ENCODE measurements at places on chromosomes 12 and 14. TPM values are rescaled to one million over a fixed set of nuclear protein-coding genes. Genes with fewer than 3 reads are reported as not detected.

Gene ZBTB42
- 3.4 TPM for total RNA-seq

GRCh38 chr14:24965934-24966578 is 83.9 kb downstream of the STXBP6 start:
- H3K4me3 ChIP-seq, result no peak overlapping the region
- H3K36me3 ChIP-seq, result no peaks in the 10 kb centered on the region
- no peak overlapping the region for H3K27ac ChIP-seq
- H3K4me1 ChIP-seq, result no peaks in the 10 kb centered on the region
- peaks cover 2% of the 10 kb centered on the region for H3K27me3 ChIP-seq
- no peak for DNase-seq

DNA sequence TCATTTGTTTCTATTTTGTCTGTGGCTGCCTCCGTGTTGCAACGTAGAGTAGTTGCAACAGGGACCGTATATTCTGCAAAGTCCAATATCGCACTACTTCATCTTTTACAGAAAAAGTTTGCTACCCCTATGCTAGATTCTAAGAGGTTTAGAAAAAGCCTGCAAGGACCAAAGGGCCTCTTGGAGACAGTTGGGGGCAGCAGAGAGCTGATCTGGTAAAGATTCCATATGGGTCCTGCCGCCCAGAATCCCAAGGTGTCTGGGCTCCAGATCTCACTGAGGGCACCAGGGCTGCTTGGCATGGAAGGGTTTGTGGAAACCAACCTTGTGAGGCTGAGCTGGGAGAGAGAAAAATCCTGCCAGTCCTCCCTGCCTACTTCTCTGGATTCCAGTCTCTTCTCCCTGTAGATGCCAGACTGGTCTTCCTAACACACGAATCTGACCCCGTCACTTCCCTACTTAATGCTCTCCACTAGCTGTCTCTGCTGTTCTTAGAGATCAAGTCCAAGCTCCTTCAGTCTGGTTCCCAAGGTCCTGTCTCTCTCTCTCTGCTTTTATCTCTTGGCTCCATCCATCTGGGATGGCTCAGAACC is 74.6 kb downstream of the GLRX5 start:
- no peaks in the 10 kb centered on the region for H3K4me1 ChIP-seq
- H3K4me3 ChIP-seq, result no peak overlapping the region
- peaks cover 37% of the 10 kb centered on the region for H3K27me3 ChIP-seq
- no peaks in the 10 kb centered on the region for H3K36me3 ChIP-seq

DNA sequence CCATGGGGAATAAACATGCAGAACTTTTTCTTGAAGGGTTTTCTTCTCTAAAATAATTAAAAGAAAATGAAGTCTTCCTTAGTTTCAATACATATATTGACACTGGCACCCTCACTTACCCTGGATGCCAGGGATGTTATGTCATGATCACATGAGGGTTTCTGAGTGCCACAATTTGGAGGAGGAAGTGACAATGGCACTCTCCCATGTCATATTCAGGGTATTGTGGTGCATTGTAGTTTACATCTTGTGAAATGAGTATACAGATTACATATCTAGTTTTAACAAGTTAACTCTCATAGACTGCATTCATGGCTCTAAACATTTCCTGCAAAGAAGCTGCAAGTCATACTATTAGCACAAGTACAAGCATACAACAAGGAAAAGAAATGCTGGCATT is 37.7 kb downstream of the CCDC177 start:
- no peaks in the 10 kb centered on the region for H3K36me3 ChIP-seq
- no peaks in the 10 kb centered on the region for H3K4me1 ChIP-seq
- no peak overlapping the region for H3K27ac ChIP-seq
- DNase-seq, result no peak
- H3K4me3 ChIP-seq, result no peak overlapping the region
- H3K27me3 ChIP-seq, result peaks cover 9% of the 10 kb centered on the region
